Regular cardiac myocyte (primary cell): ENCODE measurements at places on chromosomes 12 and 14. TPM values are rescaled to one million over a fixed set of nuclear protein-coding genes. Genes with fewer than 3 reads are reported as not detected.

The SPATS2 gene
- total RNA-seq = 27.3 and 28.8 TPM in 2 replicates

The STYK1 gene
- total RNA-seq = 2.0 and 4.8 TPM in 2 replicates

The UTP20 gene
- 11.8 and 20.9 TPM in 2 replicates for total RNA-seq

The NANOG gene
- total RNA-seq = not detected in 2 replicates

The PLCZ1 gene
- not detected in 2 replicates for total RNA-seq

The RTL1 gene
- not detected in 2 replicates for total RNA-seq

The TC2N gene
- 0.19 and 0.56 TPM in 2 replicates for total RNA-seq

The BMP4 gene
- 2.7 and 10.7 TPM in 2 replicates for total RNA-seq
